ENCODE measurements at places on chromosomes 16 and 17. TPM values are rescaled to one million over a fixed set of nuclear protein-coding genes. Genes with fewer than 3 reads are reported as not detected.

The CACNG5 gene
- total RNA-seq = not detected

The DHRS13 gene
- total RNA-seq = 16.5 TPM

The PFN1 gene
- total RNA-seq = 701 TPM

The KRT9 gene
- total RNA-seq = not detected

The PRR11 gene
- 10.2 TPM for total RNA-seq

The CRHR1 gene
- total RNA-seq = not detected

The MYOCD gene
- total RNA-seq = not detected

The TMEM11 gene
- total RNA-seq = 14.3 TPM

The FAM117A gene
- 3.1 TPM for total RNA-seq

The HOXB7 gene
- total RNA-seq = 23.2 TPM

The PLK1 gene
- total RNA-seq = 8.0 TPM

The APRT gene
- 98.3 TPM for total RNA-seq

The PGP gene
- 9.7 TPM for total RNA-seq

The FAM222B gene
- total RNA-seq = 1.4 TPM

The AANAT gene
- 0.10 TPM for total RNA-seq

The CCL15 gene
- not detected for total RNA-seq

The MT4 gene
- not detected for total RNA-seq

The ZFP3 gene
- 1.6 TPM for total RNA-seq

The CD300LB gene
- total RNA-seq = not detected

The SLC5A10 gene
- 0.87 TPM for total RNA-seq

The OTOP3 gene
- not detected for total RNA-seq

The EVI2B gene
- total RNA-seq = not detected

The ACSM5 gene
- total RNA-seq = 6.7 TPM

The CA7 gene
- not detected for total RNA-seq

Data from renal cortical epithelial cell (primary cell).